ENCODE measurements at places on chromosomes 1 and 21.

DNA sequence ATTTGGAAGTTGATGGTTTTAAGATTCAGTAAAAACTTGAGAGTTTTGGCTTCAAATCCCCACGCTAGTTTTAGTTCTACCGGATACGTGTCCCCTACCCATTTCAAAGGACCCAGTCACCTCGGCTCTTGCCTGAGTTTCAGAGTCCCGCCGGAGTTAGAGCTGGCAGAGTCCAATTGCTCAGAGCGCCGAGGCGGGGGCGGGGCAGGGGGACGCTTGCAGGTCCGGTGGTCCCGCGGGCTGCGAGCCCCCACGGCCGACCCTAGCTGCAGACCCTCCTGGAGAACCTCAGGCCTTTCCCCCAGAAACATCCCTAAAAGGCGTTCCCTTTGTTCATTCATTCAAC is 765 bp upstream of the VPS45 start:
- DNase-seq: no peak

- no peak for DNase-seq
Observed at GRCh38 chr1:7885513-7886404, 32.9 kb upstream of the UTS2 start.

DNA sequence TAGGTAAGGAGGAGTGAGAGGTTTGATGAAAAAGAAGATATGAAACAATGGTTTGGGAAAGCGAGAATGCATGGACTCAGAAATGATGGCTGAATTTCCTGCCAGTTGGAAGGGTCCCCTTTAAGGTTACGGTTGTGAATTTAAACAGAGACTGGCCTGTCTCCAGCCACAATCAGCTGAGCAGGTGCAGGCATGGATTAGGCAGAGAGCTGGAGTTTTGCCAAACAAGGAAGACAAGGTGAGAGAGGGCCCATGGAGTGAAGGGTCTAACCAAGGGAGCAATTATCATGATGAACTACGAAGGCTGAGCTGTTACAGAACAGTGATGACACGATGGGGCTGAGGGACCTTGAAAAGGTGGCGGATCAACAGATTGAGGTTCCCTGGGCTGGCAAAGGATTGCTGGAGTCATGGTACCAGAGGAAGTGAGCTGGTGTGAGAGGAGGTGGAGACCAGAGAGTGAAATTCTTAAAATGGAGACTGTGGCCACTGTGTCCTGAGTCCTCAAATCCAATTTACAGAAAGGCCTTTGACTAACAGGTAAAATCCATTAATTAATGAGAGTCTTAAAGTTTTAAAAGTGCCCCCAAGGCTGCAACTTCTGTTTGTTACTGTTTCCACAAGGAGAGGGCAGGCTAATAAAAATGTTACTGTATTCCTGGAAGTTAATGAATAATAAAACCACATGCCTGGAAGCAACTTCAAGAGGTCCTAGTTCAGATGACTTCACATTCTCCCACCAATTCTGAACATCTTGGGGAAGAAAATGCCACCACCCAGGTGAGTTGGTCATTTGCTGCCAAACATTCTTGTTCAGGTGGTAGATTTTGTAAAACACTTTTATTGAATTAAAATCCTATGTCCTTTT is 41.5 kb downstream of the LHX9 start:
- no peak for DNase-seq

GRCh38 chr1:24222793-24223192 is 35.7 kb upstream of the IFNLR1 start:
- no peak for DNase-seq

DNA sequence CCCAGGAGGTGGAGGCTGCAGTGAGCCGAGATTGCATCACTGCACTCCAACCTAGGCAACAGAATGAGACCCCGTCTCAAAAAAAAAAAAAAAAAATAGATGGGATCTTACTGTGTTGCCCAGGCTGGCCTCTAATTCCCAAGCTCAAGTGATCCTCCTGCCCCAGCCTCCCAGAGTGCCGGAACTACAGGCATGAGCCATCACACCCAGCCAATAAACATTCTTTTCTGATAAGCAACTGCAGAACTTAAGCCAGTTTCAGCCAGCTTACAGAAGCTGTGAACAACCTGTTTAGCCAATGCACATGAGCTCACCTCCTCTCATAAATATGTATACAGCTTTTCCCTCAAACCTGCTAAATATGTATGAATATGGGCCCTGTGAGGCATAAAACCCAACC is 3.1 kb upstream of the MIIP start:
- DNase-seq: no peak

DNA sequence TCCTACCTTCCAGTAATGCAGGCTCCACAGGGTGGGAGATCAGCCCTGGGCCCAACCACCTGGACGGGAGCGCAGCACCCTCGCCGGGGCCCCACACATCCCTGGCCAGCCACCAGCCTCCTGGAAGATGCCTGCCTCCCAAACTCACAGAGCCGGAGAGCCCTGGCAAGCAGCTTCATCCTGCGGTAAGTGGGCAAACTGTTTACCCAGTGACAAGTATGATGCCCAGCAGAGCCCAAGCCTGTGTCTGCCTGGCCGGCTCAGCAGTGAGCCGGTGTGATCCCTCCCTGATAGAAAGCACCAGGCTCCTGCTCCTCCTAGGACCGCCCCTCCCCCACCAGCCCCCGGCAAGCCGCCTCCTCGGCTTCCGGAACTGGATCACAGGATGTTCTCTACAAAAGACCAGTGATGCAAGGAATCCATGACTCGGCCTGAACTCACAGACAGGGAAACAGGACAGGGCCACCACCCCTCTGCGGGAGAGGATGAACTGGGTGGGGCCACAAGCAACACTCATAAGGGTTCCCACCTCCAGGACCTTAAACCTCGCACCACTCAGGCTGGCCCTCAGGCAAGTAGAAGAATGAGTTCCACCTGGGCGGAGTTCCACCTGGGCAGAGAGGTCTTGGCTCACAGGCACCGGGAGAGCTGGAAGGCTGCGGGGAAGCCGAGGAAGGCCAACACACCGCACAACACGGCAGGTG is 7.9 kb downstream of the ACOT7 start:
- DNase-seq: peak; percentile 70

DNA sequence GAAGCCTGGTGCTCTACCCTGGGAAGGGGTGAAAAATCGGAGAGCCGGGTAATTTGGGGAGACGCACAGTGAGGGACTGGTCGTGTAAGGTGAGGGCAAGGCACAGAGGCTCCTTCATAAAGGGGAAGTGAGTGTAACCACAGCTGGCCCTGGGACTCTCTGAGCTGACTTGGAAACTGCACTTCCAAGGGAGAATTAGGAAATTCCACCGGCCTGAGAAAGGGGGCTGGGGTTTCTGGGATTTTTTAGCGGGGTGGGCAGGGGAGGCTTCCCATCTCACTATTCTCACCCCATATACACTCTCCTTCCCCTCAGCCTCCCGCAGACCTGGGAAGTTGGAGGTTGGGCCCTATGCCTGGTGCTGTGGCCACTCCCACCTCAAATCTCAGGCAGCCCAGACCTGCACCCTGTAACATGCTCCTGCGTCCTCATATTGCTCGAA is 88.3 kb upstream of the IPO9 start:
- no peak for DNase-seq

DNA sequence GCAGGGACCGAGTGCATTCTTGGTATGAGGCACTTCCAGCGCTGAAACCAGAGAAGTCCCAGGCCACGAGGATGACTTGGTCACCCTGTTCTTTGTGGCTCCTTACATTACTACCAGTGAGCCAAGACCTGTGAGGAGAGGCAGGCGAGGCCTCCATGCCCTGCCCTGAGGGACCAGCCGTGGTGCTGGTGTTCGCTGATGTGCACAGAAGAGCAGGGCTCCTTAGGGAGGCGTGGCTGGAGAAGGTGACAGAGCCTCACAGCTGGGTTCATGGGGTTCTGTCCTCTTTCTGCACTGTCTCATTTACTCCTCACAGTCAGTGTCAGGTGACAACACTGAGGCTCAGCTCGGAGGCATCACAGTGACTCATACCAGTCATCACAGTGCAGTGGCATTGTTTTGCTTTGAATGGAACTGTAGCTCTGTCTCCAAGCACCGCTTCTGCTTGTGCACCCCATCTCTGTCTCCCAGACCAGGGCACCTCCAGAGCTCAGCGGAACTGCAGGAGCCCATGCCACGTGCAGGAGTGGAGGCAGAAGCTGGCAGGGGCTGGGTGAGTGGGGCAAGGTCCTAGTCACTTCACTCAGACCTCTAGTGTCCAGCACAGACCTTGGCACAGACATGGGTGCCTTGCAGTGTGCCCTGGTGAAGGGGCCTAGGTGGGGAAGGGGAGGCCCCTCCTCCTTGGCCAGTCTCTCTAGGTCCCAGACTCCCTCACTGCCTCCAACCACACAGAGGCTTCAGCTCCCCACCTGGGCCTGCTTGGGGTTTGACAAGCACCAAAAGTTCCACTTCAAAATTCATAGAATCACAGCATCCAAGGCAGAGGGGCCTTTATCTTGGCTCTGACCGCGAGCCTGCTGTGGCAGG is 310.9 kb downstream of the MATN1 start:
- DNase-seq: no peak

DNA sequence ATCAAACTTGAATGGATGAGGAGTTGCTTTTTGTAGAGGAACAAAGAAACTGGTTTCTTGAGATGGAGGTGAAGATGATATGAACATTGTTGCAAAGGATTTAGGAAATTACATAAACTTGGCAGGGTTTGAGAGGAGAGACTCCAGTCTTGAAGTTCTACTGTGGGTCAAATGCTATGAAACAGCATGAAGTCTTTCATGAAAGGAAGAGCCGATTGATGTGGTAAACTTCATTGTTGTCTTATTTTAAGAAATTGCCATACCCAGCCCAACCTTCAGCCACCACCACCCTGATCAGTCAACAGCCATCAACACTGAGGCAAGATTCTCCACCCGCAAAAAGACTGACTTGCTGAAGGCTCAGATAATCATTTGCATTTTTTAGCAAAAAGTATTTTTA is 52.2 kb downstream of the SIPA1L2 start:
- DNase-seq: no peak

- peak; percentile 72 for DNase-seq
Observed at GRCh38 chr1:33712186-33712585, 151.7 kb upstream of the HMGB4 start.

- DNase-seq: peak; percentile 69
Observed at GRCh38 chr1:192654591-192655251, 18.8 kb downstream of the RGS13 start.

DNA sequence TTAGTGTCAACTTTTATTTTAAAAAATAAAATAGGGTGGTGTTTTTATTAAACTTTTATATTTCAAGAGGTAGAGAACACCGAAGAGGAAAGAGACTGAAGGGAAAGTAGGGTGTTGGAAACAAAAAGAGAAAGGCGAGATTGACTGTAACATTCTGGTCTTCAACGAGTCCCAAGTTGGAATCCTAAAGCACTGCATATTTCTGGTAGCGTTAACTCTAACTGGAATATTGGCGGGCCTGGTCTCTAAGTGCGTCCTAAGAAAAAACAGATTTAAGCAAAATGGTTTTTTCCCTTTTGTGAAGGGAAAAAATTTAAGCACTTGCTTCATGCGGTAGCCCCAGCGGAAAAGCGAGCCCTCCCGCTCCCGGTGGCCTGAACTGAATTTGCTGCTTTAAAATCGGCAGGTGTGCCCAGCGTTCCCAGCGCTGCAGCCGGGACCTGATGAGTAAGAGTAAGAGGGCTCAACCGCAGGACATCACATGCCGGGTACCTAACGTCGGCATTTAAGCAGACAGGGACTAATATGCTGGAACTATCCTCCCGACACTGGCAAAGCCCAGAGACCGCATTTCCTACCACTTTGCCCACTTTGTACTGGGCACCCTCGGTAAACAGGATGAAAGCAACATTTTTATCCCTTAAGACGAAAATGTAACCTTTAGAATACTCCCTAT is 30.5 kb upstream of the NFIA start:
- no peak for DNase-seq

GRCh38 chr1:21300774-21301173 is 10.5 kb upstream of the ECE1 start:
- DNase-seq: no peak

- peak; percentile 36 for DNase-seq
Observed at GRCh38 chr21:25895565-25896205, 160.9 kb downstream of the GABPA start.

- no peak for DNase-seq
Observed at GRCh38 chr1:206572835-206573234, 39.4 kb downstream of the EIF2D start.

GRCh38 chr1:55584526-55585401 is 369.6 kb upstream of the USP24 start:
- peak; percentile 71 for DNase-seq
